DND-41 (cell line): ENCODE measurements at places on chromosomes 7 and 10.
A peak's percentile ranks its signal among the peaks of the same experiment; 100 is the strongest.

DNA sequence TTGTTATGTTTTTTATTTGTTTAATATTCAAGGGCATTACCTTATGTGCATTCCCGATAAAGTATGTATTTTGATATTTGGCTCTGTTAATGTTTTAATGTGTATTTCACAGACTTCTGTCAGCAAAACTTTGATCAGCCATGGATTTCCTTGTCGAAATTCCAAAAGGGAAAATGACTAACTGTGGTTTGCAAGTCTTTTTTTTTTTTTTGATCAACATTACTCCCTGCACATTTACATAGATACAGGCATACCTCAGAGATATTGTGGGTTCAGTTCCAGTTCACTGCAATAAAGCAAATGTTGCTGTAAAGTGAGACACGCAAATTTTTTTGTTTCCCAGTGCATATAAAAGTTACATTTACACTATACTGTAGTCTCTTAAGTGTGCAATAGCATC is 351.9 kb downstream of the CXCL12 start:
- no peak for DNase-seq

- no peak for DNase-seq
Observed at GRCh38 chr10:20117471-20117870, 301.2 kb downstream of the PLXDC2 start.

DNA sequence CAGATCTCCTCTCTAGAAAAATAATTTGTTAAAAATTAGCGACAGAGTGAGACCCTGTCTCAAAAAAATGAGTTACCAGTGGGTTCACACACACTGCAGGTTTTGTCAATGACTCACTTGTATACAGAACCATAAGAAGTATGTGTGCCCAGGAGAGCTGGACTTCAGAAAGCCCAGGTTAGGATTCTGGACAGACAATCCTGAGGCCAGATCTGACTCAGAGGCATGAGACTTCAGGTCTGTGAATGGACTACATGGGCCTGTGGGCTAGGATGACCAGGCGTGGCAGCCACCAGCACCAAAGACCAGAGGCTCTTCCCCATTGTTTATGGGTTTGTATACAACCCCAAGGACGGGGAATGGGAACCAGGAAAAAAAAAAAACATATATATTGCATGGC is 9.3 kb upstream of the ZNF438 start:
- DNase-seq, result no peak

DNA sequence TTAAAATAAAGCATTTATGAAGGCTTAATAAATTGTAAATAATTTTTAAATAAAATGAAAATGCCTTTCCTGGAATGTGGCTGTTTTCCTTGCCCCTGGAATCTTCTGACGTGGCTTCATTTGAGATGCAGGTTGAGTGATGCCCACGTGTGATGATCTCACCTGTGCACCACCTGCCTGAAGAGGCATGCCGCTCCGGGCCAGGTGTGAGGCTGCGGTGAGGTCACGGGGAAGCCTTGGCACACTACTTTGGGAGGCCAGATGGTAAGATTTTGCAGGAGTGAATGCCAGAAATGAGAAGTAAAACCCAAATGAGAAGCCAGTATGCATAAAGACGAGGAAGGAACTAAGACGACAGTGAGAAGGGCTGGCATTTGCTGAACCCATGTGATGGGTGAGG is 36.2 kb downstream of the GOT1 start:
- no peak for DNase-seq

GRCh38 chr7:2529161-2530070 is 9.8 kb downstream of the LFNG start:
- no peak for DNase-seq

GRCh38 chr10:99621454-99622251 is 1.4 kb upstream of the SLC25A28 start:
- no peak for DNase-seq

DNA sequence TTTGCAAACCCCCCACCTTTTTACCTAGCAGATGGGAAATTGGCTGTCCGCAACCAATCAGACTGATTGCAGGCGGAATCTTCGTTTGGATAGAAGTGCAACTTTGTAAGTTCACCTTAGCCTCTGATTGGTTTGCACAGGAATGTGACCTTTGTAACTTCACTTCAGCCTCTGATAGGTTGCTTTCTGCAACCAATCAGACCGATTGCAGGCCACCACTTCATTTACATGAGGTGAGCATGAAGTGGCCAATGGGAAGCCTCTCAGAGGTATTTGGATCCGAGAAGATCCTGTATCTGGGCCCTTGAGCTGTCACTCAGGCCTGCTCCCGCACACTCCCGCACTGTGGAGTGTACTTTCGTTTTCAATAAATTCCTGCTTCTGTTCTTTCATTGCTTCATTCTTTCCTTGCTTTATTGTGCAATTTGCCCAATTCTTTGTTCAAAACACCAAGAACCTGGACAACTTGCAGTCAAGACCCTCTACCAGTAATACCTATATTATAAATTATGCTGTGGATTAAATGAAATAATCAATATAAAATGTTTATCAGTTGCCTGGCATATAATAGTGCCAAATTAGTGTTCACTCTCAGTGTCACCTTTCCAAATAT is 491.4 kb downstream of the PLXNA4 start:
- peak; percentile 14 for DNase-seq

DNA sequence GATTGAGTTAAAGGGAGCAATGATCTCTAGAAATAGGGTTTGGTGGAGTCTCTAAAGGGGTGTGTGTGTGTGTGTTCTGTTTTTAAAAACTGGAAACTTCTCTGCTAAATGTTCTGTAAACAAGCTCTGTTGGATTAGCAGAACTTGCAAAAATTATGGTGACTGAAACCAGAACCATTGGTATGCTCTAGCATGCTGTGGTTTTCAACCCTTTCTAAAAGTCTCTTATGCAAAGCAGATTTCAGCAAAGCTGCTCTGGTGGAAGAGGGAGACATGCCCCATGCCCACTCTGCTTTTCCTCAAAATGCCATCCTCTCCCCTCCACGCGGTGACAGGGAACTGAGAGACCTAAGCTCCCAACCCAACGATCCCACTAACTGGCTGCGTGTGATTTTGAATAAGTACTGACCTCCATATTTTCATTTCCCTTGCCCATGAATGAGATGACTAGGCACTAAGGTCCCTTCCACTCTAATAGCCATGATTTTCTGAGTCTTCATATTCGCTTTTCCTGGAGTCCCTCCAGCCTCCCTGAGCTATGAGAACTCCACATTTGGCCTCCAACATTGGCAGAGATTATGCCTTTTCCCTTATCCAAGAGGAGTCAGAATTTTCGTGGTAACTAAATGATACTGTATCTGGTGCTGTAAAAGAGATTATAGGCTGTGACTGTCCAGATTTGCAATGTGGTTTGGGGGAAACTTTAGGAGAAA is 117.3 kb upstream of the PALS2 start:
- no peak for DNase-seq

DNA sequence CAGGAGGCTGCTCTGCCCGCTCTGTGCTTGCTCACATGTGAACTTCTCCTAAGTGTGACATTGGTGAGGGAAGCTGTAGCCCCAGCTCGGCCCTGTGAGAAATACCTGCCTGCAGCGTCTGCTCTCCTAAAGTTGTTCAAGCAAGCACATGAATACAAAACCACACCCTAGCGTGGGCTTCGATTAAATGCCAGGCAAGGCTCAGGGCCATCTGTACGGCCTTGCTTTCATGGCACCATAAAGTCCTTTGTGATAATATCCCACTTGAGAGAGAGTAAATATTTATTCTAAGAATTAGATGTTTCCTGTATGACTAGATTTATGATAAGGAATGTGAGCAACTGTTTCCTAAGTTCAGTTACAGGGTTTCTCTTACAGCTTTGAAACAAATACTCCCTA is 262.8 kb upstream of the KLF14 start:
- DNase-seq, result peak; percentile 44

GRCh38 chr10:71748671-71749191 is 24.6 kb downstream of the VSIR start:
- peak; percentile 98 for DNase-seq

DNA sequence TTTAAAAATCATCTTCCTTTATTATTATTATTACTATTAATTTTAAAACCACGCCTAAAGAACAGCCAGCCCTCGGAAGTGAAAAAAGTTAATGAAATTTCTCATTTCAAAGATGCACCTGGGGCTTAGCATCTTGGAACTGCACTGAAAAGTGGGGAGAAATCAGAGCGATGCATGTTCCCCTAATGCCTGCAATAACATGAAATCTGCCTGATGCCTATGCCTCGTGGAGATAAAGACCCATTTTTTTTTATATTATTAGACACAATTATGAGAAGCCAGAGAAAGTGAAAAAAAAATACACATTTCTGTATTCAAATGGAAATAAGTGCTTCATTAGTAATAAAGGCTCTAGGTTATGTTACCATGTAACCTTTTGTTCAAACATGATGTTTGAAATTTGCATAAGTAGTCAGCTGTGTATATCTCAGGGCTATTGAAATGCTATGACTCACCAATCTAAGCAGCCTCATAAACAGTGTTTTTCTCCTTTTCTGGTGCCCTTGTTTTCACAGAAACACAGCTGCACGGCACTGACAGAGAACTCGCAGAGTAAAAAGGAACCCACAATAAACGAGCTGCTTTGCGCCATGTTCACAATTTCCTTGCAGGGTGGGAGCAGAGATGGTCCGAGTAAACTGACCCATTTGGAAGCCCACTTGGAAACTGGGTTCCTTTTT is 175.8 kb upstream of the PRKCQ start:
- no peak for DNase-seq

DNA sequence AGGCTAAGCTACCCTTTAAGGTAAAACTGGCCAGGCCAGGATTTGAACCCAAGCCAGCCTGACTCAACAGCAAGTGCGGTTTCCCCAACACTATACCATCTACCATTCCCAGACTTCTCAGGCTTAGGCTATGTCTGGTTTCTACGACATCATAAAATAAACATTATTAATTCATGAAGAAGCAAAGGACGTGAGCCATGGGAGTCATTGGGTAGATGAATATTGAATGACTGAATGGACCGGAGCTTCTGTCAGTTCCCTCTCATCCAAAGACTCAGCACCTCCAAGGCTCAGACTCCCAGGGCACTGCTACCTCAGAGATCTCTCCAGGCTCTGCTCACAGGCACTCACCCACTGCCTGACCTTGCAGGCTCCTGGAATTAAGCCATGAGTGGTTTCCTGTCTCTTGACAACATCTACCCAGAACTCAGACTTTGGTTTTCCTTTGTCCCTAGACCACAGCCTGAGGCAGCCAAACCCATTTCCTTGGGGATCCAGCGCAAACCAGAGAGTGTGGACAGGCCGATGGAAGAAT is 64.6 kb upstream of the STEAP1B start:
- no peak for DNase-seq

DNA sequence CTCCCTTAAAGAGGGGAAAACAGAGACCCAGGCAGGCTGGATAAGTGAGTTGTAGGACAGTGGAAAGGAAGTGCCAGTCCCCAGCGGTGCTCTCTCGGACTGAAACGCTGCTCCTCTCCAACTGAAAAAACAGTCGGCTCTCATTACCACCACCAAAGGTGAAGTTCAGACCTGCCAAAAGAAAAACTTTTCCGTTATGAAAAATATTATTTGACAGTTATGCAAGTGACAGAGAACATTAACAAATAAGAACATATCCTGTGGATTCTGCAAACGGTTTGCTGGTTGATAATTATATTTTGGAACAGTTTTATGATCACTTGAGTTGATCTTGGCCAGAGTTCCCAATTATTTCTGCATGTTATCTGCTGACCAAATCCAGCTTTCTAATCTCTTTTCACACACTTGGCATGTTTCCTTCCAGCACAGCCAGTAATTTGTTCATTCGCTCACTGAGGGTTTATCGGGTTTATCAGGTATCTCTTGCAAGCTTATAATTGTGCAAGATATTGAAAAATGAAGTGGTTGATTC is 82.6 kb downstream of the PTPRE start:
- no peak for DNase-seq

DNA sequence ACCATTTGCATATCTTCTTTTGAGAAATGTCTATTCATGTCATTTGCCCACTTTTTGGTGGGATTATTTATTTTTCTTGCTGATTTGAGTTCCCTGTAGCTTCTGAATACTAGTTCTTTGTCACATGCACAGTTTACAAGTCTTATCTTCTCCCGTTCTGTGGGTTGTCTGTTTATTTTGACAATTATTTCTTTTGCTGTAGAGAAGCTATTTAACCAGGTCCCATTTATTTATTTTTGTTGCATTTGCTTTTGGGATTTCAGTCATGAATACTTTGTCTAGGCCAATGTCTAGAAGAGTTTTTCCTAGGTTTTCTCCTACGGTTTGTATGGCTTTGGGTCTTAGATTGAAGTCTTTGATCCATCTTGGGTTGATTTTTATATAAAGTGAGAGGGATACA is 32.9 kb downstream of the GPR22 start:
- DNase-seq, result no peak

DNA sequence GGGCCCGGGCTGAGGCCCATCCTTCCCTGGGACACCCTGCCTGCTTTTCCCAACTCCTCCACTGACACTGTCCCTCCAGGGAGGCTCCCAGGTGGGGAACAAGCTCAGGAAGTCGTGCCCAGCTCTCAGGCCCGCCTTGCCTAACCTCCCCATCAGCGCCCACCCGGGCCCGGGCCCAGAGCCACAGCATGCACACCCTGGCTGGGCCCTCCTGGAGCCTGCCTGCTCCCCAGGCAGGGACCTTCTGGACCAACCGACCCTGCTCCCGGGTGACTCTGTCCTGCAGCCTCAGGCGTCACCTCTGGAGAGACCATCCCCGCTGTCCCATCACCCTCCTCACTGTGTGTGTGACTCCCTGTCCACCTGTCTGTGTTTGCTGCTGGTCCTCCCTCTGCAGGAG is 1.8 kb upstream of the TMEM184A start:
- DNase-seq, result no peak

- no peak for DNase-seq
Observed at GRCh38 chr7:116630932-116631671, 40.9 kb upstream of the MET start.

- no peak for DNase-seq
Observed at GRCh38 chr7:3544202-3544601, 243.2 kb downstream of the SDK1 start.
